ENCODE measurements at places on chromosomes 13 and 19.
A peak's percentile ranks its signal among the peaks of the same experiment; 100 is the strongest.

- no peak for DNase-seq
Observed at GRCh38 chr19:18800636-18801035, 9.5 kb upstream of the COMP start.

DNA sequence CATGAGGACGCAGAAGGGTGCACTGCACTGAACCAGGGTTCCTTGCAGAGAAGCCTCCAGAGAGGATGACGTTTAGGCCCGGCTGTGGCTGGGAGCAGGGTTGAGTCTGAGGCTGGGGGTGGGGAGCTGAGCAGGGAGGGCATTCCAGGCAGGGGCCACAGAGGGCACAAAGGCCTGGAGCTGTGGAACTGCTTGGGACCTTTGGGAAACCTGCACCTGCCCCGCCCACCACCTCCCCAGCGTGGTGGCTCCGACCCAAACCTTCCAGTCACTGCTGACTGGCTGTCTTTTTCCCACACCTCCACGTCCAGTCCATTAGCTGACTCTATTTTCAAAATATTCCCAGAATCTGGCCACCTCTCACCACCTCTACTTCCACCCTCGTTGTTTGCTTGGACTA lies 4.9 kb upstream of the LMTK3 start:
- DNase-seq: no peak

DNA sequence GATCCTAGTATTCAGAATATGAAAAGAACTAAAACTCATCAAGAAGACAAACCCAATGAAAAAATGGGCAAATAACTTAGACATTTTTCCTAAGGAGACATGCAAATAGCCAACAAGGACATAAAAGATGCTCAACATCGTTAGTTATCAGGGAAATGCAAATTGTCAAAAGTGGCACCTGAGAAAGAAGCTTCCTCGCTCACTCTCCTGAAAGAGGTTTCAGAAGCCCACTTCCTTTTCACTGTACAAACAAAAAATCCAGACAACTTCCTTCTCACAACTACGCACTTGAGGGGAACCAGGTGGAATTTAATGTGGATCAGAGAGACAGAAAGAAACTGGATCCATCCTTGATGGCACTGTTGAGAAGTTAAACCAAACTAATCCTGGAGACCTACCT lies 41.5 kb downstream of the KLF12 start:
- no peak for DNase-seq

- peak; percentile 29 for DNase-seq
Observed at GRCh38 chr19:18502638-18503294, 19.1 kb downstream of the ELL start.

DNA sequence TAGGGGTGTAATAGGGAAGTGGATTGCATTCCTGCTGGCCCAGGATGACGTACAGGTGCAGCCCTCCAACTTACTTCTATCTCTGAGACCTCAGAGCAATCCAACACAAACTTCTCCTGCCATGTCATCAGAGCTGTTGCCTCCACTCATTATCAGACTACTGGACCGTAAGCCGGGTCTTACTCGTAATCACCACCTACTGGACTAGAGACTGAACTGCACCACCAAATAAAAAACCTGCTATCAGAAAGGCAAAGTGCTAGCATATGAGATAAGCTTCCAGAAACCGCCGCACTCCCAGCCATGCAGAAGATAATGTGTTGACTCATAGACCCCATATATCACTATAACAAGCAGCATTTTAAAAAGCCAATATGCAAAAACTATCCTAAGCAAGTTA lies 102.0 kb downstream of the SLITRK1 start:
- DNase-seq: peak; percentile 56

DNA sequence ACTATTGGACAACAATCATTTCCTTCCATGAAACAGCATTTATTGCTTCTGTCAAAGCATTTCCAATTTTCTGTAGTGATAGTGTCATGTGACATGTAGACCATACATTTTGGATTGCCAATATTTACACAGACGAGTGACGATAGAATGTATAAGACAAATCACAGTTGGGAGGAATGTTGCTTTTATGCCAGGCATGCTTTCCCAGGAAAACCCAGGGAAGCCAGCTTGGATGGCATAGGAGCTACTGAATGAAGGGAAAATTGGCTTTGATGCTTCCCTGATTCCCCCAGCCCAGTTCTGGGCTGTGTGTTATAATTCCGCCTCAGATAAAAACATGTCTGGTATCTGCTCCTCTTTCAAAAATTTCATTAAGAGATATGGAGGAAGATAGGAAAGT lies 22.5 kb downstream of the SCEL start:
- DNase-seq: no peak

Measured in NB4 (cell line).